ENCODE measurements at places on chromosomes 13 and 19.

- DNase-seq = no peak
Measured at GRCh38 chr19:21432590-21432989, 35.7 kb downstream of the ZNF493 start.

DNA sequence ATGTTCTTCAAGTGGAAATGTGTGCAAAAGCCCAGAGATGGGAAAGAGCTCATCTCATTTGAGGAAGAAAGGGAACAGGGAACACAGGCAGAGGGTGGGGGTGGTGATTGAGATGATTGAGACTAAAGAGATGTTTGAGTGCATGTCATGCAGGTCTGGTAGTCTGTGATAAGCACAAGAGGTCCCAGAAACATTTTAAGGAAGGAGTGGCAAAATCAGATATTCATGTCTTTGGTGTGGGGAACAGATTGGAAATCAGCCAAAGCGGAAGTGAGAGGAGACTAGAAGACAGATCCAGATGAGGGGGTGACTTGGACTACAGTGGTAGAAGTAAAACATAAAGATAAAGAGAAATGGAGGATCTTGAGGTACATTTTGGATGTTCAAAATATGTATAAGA lies 39.4 kb upstream of the DACH1 start:
- DNase-seq = no peak

- no peak for DNase-seq
Measured at GRCh38 chr13:95298971-95299621, 2.2 kb downstream of the ABCC4 start.

DNA sequence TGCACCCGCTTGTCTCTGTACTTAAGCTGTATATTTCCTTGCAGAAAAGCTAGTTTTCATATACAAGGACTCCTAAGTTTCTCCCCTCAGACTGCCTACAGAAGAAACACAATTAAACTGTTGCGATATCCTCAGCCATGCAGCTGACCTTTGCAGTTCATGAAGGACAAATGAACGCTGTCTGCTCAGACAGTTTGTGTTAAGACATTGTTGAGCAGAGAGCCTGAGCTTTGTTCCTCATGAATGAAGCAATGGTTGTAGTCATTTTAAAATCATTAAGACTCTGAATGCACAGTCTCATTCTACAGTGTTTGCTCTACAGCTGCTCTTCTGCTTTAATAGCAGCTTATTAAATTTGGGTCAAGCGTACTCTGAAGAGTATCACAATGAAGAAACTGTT lies 23.2 kb upstream of the MAB21L1 start:
- DNase-seq = no peak

- no peak for DNase-seq
Measured at GRCh38 chr13:94328381-94329041, 151.0 kb downstream of the DCT start.
